ENCODE measurements at places on chromosomes 6 and 20.

DNA sequence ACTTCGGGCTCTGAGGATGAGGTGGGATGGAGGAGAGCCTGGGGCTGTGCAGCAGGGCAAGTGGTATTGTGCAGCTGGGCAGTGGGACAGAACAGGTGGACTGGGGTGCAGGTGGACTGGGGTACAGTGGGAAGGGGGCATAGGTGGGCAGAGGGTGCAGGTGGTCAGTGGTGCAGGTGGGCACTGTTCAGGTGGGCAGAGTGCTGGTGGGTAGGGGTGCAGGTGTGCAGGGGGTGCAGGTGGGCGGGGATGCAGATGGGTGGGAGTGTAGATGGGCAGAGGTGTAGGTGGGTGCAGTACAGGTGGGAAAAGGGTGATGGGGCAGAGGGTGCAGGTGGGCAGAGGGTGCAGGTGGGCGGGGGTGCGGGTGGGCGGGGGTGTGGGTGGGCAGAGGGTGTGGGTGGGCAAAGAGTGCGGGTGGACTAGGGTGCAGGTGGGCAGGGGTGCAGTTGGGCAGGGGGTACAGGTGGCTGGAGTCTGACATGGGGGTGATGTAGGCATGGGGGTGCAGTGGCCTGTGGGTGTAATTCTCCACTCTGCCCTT, 20.4 kb downstream of the BHLHE23 start:
- DNase-seq, result no peak

- DNase-seq, result no peak
These were observed 38.6 kb downstream of the NPEPL1 start for GRCh38 chr20:58731192-58731591.

GRCh38 chr6:73657201-73657600, 3.4 kb upstream of the SLC17A5 start:
- no peak for DNase-seq

- no peak for DNase-seq
These were observed 128.8 kb downstream of the PHACTR1 start for GRCh38 chr6:12845224-12846004.

DNA sequence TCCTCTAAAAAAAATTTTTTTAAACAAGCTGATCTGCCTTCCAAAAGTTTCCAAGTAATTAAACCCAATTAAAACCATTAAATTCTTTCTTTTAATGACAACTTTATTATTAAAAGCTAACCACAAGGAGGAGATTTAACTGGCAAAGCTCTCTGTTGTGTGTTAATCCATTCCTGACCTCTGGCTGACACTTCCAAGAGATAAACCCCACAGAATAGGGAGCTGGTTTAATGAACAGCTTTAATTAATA, 230.8 kb downstream of the EYA2 start:
- DNase-seq, result no peak

- DNase-seq, result no peak
These were observed 74.7 kb upstream of the PRDM1 start for GRCh38 chr6:106011476-106011875.

DNA sequence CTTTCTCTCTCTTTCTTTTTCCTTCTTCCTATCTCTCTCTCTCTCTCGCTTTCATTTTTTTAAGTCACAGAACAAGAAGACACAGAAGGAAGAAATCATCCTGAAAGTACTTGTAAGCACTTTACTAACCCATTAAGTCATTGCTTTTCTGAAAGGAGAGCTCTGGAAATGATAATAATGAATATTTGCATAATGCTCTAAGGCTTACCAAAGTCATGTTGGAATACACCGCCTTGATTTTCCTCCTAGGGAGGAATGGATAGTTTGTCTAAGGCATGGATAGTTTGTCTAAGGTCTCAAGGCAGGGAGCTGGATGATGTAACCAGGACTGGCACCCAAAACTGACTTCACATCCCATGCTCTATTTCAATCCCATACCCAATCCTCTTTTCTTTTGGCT, 12.9 kb upstream of the CTCFL start:
- DNase-seq, result no peak

DNA sequence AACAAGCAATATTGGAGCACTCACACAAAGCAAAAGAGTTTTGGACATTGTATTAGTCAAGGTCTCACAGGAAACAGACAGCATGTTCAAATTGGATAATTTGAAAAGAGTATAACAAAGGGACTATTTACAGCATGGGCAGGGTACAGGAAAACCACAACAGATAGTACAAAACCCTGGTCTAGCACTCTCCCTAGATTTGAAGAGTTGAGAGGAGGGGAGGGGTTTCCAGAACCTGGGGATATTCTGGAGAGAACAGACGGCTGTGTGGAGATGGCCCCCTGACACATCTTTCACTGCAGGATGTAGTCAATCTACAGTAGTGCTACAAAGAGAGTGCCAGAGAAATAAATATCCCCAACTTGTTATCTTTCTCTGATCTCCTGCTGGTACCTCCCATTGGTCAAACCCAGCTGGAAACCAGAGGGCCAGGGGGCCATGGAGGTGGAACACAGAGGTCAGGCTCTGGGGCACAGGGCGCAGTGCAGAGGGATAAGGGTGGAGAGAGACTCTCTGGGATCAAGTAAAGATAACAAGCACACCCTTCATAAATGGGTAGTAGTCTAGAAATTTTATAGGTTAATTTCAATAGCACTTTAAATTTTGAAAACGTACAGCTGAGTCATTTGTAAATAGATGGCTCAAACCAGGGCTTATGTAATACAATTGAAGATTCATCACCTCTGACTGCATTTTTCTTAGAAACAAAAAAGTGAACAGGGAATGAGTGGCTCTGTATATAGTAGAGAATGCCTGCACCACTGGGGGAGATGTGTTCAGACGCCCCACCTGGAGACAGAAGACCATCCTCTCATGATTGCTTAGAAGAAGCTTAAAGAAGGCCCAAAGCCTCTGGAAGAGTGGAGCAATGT, 25.7 kb downstream of the RCAN2 start:
- no peak for DNase-seq

DNA sequence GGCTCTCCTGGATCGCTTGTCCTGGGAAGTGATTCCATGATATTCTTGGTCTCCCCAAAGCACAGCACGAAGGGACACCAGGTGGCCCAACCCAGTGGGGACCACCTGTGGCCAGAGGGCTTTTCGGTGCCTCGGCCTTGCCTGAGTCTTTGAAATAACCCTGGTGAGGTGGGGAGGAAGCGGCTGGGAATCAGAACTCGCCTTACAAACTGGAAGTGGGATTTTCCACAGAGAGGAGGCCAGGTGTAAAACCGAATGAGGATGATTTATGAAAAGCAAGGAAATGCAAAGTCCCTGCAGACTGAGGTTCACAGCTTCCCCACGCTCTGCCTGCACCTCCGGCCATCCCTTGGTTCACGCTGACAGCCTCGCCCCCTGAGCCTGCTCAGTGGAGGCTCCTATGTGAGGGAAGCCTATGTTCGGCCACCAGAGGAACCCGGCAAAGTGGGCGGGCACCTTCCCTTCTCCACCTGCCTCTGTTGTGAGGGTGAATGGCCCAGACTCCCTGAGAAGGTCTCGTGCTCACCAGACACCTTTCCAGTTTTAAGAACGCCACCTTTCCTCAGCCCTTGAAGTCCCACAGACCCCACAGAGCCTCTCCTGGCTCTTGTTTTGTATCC, 133.8 kb upstream of the CST7 start:
- DNase-seq, result no peak

- no peak for DNase-seq
These were observed 15.1 kb downstream of the HIVEP2 start for GRCh38 chr6:142929751-142930358.

GRCh38 chr20:33273117-33273851, 9.7 kb upstream of the BPIFB1 start:
- DNase-seq, result no peak

DNA sequence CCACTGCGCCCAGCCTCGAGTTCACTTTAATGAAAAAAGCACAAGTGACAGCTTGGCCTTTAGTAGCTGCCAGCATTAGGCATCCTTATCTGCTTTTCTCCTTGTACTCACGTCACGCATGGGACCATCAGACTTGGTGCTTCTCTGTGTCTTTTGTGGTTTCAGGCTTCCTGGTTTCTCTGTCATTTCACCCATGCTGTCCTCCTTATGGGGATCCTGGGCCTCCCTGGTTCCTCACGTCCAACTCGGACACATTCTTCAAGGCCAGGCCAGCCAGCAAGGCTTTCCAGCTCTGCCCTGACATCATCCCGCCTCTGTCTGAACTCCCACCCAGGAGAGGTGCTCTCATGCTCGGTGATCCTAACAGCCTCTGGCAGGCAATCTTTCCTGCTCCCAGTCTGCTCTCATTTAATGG, 83.2 kb downstream of the TIAM2 start:
- no peak for DNase-seq

DNA sequence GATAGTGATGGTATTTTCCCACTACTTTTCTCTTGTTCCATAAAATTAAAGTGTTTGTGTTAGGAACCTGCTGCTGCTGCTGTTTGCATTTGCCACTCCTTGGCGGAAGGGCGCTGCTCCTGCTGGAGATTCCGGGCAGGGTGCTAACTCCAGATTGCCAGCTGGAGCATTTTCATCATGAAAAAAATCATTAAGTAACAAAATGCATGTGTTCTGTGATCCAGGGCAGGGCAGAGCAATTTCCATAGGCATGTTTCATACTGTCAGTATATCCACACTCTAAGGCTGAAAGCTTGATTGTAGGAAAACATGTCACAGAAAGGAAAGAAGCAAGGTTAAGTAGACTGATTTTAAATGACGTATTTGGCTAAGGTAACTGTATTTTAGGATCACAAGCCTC, 24.0 kb downstream of the PBOV1 start:
- peak; percentile 83 for DNase-seq

DNA sequence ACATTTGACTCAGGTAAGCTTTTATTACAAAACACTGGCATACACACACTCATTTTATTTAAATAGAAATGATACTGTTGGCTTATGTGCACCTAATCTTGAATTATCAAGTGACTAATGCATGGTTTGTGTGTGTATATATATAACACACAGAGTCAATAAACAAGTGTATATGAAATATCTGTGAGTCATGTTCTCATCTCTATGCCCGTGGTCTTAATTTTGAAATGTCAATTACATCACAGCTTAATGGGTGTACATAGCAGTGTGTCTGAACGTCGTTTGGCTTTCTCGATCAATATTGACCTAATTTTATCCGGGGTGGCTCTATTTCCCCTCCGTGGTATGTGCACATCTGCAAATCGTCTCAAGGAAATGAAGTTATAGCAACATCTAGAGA, 104.0 kb upstream of the ZFP64 start:
- no peak for DNase-seq

DNA sequence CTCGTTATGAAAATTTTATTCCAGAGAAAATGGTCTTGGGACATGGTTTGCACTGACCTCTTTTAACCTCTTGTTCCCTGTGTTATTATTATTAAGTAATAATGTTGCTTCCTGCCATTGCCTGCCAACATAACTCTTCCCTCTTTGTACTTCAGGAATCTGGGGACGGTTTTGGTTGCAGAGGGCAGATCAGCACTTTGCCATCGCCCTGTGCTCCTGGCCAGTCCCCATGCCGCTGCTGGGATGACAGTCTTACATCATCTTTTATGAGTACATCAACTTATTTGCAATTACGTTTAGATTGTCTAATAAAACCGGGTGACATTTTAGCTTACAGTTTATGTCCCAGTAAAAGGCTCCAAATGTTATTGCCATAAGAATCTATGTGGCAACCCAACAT, 157.2 kb downstream of the CDH26 start:
- no peak for DNase-seq

GRCh38 chr20:53126185-53126584, 154.0 kb downstream of the TSHZ2 start:
- no peak for DNase-seq

DNA sequence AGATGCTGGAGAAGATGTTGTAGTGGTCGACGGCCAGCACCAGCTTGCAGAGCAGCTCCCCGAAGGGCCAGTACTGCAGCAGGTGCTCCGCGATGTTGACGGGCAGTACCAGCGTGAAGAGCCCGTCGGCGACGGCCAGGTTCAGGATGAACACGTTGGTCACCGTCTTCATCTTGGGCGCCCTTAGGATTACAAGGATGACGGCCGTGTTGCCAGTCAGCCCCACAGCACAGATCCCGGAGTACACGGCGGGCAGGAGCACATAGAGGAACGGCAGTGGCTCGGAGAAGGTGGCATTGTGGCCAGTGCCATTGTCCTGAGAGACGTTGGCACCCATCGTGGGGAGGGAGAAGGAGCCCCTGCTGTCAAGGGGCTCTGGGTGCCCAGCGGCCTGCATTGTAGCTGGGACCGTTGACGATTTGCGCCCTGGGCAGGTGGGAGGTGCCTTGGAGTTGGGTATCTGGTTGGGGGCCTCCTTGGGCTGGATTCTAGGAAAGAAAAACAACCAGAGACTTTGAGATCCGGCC, 867 bp downstream of the NPBWR2 start:
- DNase-seq, result no peak

DNA sequence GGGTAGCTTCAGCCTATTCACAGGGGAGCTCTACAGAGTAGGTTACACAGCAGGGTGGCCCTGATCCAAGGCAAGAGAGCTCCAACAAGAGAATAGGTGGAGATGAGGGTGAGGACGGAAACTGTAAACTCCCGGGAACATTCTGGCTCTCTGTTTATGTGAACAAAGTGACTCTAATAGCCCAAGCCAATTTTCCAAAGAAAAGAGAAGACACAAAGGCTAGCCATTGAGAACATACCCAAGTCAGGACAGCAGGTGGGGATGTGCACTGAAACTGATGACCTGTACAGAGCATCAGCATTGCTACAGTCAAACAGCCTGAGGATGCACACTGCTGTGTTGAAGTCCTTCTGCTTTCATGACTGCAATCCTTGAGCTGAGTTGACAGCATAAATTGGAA, 136.0 kb upstream of the TOP1 start:
- no peak for DNase-seq

- no peak for DNase-seq
These were observed 329.3 kb upstream of the SPTLC3 start for GRCh38 chr20:12679447-12679846.

- peak; percentile 84 for DNase-seq
These were observed 66.4 kb downstream of the STX11 start for GRCh38 chr6:144216668-144217218.

- DNase-seq, result no peak
These were observed 13.9 kb downstream of the AFDN start for GRCh38 chr6:167840526-167841179.

DNA sequence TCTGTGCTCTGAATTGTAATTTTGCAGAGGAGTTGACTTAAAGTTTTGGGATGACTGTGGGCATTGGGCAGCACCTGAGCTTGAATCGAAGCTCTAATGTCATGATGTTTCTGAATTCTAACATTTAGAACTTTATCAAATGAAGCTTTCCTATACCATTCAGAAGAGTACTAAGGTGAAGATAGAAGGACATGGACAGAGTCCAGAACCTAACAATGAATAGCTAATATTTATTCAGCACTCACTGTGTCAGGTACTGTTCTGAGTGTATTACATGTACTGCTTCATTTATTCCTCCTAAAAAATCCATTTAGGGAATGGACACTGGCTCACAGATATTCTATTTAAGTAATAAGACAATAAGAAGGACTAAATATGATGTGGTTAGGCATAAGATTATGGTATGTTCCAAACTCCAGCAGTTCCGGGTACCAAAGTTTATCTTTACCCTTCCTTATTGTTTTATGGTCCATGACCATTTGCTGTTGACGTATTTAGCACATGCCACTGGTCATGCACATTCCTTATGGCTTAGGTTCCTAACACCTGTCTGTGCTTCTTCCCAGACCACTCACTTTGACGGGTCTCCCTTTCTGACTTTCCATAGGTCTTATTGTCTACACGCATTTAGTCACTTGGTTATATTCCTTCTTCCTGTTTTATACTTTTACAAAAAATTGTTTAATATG, 20.3 kb downstream of the BCKDHB start:
- no peak for DNase-seq
